ENCODE measurements at places on chromosomes 6 and 20.

- no peak for DNase-seq
These were observed 285.4 kb downstream of the SYNE1 start for GRCh38 chr6:152351742-152352141.

- no peak for DNase-seq
These were observed 119.0 kb upstream of the SGK1 start for GRCh38 chr6:134436950-134437349.

DNA sequence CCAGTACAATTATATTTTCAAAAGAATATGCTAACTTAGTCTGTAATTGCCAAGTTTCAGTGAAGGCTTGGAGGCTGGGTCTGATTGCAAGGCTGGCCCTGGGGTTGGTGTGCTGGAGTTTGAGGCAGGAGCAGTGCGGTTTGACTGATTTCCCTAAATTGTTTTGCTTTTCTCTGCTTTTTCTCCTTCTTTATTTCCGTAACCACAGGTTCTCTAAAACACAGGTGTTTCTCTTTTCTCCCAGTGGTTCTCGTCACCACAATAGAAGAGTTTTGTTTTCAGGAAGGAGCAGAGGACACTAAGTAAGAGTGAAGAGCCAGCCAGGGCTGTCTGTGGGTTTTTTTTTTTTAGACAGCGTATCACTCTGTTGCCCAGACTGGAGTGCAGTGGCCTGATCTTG lies 8.2 kb upstream of the SNX9 start:
- no peak for DNase-seq

GRCh38 chr6:135179372-135179771 lies 1.7 kb upstream of the MYB start:
- DNase-seq = no peak

GRCh38 chr6:4512051-4512471 lies 264.1 kb upstream of the CDYL start:
- DNase-seq = no peak

- DNase-seq = no peak
These were observed 15.0 kb downstream of the TBXT start for GRCh38 chr6:166152660-166153059.

DNA sequence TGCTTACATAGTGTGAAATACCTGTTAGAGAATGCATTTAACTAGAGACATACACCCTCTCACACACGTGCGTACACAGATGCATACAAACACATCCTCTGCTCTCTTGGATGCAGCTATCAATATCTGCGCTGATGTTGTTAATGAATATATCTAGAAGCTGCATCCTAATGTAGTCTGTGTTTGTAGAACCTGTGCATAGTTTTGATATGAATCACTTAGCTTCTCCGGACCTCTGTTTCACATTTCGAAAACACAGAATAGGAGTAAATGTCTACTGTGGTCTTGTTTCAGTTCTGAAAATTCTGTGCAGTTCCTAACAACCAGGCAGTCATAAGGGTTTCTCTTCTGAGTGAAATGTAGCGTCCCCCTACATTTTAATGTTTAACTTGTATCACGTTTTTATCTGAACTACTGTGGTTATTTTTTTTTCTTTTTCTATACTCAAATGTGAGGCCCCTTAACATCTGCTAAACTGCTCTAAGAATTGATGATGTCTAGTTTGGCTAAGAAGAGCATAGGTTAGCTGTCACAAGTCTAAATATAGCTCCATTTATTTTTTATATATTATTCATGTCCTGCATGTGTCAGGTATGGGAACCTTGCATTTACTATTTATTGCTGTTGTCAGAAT lies 254.5 kb downstream of the TMEM242 start:
- DNase-seq = no peak

Data from ovary (tissue), 10 donors.